ENCODE measurements at places on chromosomes 1 and 21.

GRCh38 chr1:227893949-227894721 is 53.6 kb downstream of the WNT9A start:
- DNase-seq: no peak

GRCh38 chr1:225842074-225842473 is 32.1 kb downstream of the EPHX1 start:
- no peak for DNase-seq

DNA sequence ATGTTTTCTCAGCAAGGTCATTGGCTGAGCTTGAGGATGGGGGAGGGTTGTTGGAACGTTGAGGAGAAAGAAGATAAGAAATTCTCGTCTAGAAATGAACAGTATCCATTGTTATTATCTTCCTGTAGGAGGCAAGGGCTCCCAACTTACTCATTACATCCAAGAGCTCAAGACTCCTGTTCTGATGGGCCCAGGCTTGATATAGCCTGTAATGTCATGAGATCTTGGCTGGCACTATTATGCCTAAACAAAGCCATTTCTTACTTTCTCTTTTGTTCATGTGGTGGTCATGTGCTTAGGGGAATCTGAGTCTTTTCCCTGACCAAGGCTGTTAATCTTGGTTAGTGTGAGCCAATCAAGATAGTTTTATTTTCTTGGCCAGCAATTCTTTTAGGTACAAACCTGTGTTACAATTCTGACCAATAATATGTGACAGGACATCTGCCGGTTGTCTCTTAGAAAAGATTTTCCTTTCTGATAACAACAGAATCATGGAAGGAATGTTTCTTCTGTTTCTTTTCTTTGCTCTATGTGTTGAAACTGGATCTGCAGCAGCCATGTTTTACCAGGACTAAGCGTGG is 15.2 kb upstream of the IGSF3 start:
- no peak for DNase-seq

DNA sequence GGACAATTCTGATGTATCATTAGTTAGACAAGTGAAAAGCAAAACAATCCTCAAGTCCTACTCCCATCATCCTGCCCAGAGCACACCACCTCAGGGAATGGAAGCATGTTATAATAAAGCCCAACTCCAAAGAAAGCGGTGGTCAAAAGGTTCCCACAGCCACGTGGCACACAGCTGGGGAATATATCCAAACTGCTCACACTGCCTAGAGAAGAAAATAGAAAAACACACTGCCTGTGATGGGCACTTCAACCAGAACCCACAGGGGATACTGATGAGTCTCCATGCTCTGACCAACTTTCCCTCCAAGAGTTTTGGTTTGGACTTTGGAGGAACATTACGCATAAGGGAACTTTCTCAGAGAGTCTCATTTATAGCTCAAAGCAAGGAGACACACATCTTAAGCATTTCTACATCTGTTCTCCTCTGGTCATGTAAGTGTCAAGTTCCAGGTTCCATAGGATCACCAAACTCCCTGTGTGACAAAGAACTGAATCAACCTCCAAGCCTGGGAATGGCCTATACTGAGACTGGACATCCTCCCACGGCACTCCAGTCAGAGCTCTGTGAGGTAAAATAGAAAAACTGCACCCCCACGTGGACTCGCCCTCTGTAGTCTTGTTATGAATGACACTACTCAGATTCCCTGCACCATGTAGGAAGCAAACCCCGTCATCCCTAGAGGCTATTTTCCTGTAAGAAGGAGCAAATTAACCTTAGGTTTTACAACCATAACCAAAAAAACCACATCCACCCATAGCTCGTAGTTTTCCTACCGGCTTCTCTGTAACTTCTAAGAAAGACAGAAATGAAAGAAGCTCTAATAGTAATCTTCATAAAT is 12.2 kb downstream of the DSTYK start:
- DNase-seq: no peak

- no peak for DNase-seq
These were observed 644 bp upstream of the MRPL24 start for GRCh38 chr1:156741481-156741983.

GRCh38 chr1:3312898-3313575 is 141.4 kb upstream of the ARHGEF16 start:
- DNase-seq: peak; percentile 27

DNA sequence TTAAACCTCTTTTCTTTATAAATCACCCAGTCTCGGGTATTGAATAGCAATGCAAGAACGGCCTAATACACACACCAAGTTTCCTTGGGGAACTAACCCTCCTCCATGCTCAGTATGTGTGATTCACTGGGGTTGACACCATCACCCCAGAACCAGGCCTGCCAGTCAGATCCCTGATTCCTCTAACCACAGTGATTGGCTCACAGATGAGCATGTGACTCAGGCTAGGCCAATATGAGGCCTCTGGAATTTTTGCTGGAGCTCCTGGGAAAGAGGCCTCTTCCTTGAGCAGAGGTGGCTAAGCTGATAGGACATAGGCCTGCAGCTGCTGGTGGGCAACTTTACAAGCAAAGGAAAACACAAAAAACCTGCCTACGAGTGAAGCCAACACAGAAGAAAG is 74.7 kb upstream of the ZBTB40 start:
- no peak for DNase-seq

GRCh38 chr1:156911577-156912298 is 8.7 kb upstream of the LRRC71 start:
- no peak for DNase-seq
